ENCODE measurements at places on chromosomes 1 and 21.

- DNase-seq: peak; percentile 80
These were observed 15.6 kb upstream of the VAMP3 start for GRCh38 chr1:7755448-7755847.

GRCh38 chr1:214028649-214029406, 41.1 kb downstream of the PROX1 start:
- no peak for DNase-seq

DNA sequence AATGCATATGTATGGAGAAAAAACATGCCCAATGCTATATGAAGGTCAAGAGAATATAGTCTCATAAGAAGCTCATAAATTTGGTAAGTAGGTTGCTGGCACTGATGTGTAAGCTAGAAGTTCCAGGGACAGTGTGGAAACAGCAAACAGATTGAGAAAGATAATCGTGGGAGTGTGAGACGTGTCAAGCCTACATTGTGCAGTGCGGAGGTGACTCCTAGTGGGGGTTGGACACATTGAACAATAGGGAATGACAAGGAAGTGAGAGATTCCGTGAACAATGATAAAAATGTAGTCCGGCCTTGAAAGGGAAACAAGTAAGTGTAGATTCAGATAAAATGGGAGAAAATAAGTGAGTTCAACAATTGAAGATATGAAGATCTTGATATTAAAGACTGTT, 788.4 kb upstream of the PRMT6 start:
- DNase-seq: no peak

- DNase-seq: no peak
These were observed 447 bp upstream of the PAQR6 start for GRCh38 chr1:156248323-156248683.

GRCh38 chr1:29272147-29272907, 36.0 kb downstream of the PTPRU start:
- no peak for DNase-seq

GRCh38 chr1:184487531-184488193, 100.8 kb downstream of the C1orf21 start:
- DNase-seq: no peak

DNA sequence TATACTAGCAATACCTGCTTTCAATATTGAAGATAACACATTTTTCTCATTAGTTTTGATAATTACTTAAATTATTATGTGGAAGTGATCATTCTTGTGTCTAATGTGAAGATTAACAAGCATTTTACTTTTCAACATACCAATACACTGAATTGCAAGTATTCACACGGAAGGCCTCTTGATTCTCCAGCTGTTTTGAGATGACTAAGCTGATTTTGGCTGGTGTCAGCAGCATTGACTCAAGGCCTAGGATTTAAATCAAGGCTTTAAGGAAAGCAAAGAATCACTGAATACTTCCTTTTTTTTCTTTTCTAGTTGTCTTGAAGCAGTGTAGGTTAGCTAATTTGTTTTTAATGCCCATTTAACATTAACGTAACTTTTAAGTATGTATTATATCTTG, 373.7 kb downstream of the SRGAP2C start:
- DNase-seq: peak; percentile 73

DNA sequence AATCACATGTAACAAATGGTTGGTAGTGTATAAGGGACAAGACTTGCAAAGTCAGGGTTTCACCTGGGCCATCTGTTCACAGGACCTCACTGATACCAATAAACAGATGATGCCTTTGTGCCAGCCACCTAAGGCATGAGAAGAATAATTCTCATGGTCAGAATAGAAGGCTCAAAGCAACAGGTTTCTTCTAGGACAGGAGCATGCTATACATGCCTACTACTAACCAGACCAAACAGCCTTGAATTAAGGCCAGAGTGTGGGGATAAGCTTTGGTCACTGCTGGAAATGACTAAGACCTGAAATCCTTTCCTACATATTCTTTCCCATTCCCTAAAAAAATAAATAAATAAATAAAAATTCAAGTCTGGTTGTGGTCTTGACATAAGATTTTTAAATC, 17.5 kb downstream of the PSMB2 start:
- DNase-seq: no peak

GRCh38 chr1:66283622-66284041, 250.3 kb upstream of the SGIP1 start:
- peak; percentile 31 for DNase-seq

DNA sequence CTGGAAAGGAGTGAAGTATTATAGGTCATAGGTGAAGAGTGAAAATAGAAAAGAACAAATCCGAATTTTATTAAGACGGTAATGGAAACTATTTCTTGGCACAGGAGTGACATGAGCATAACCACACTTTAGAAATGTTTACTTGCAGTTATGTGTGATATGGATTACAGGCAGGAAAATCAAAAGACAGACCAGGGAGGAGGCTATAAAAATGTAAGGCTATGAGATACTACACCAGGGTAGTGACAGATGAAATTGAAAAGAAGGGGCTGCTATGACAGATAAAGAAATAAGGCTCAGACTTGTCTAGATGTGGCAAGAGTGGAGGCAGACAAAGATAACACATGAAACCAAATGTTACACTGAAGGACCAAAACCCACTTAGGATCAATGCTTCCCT, 31.7 kb downstream of the GPATCH2 start:
- DNase-seq: no peak

DNA sequence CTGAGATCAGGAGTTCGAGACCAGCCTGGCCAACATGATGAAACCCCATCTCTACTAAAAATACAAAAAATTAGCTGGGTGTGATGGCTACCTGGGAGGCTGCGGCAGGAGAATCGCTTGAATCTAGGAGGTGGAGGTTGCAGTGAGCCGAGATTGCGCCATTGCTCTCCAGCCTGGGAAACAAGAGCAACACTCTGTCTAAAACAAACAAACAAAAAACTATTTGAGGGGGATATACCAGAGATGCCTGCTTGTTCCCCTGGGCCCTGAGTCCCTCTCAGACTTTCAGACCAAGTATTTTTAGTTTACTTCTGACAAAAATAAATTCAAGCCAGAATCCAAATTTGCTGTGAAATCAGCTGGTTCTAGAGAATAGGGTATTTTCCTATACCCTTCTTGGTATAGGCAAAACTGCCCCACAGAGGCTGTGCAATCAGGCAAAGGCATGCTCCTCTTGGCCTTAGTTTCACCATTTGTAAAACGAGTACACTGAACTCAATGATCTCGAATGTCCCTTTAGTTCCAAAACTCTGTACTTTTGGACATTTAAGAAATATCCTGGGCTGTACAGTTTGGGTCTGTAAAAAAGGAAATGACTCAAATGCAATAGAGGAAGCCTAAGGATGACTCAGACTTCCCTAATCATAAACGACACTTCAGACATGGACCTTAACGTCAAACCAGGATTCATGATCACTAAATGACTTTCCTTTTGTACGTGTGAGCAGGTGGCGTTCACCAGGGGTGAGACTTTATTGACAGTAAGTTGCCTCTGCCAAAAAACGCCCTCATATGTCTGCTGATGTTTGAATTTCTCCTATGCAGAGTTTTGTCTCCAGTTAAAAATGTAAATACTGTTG, 16.1 kb downstream of the ENSA start:
- peak; percentile 93 for DNase-seq

- no peak for DNase-seq
These were observed 1346.1 kb downstream of the BRINP3 start for GRCh38 chr1:189131576-189131975.

DNA sequence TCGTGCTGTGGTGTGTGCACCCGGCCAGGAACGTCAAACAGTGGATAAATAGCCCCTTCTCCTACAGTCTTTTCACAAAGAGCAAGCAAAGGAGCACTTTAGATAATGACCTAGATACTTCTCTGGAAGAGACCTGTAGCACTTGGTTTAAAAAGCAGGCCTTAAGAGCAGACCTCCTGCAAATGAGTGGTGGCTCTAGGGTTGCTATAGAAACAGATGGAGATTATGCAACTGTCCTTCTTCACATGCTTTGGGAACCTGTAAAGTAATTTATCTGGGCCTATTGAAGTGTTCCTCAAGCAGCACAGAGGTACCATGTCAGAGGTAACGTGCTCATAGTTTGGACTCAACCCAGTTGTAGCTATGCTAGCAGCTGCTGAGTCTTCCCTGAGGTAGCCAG, 208.2 kb upstream of the KIAA0040 start:
- DNase-seq: no peak

- no peak for DNase-seq
These were observed 77.8 kb upstream of the CD55 start for GRCh38 chr1:207243442-207244408.

- peak; percentile 29 for DNase-seq
These were observed 167.7 kb downstream of the ACTL8 start for GRCh38 chr1:17922833-17923232.

GRCh38 chr1:49351768-49352167, 575.1 kb upstream of the BEND5 start:
- DNase-seq: no peak

- DNase-seq: no peak
These were observed 55.6 kb upstream of the MYOCOS start for GRCh38 chr1:171566467-171566866.

GRCh38 chr21:39385299-39386145, 36.6 kb upstream of the HMGN1 start:
- DNase-seq: peak; percentile 87

GRCh38 chr1:43463479-43463878, 9.7 kb upstream of the HYI start:
- DNase-seq: no peak

DNA sequence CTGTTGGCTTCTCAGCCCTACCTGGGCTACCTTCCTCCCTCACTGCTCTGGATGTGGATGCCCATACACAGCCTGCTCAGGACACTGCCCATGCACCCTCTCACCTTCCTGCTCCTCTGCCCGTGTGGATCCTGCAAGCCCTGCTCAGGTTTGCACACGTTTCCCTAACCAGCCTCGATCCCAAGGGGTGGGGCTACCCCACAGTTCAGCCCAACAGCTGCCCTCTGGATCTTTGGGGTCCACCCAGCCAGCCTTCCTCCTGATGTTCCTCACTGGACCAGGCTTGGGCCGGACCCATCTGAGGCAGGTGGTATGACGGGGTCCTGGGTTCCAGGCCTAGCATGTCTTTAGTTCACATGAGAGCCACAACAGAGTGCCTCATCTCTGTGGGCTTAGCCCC, 4.7 kb downstream of the TMEM54 start:
- DNase-seq: no peak

- DNase-seq: no peak
These were observed 9.5 kb upstream of the GPR153 start for GRCh38 chr1:6270401-6270800.

DNA sequence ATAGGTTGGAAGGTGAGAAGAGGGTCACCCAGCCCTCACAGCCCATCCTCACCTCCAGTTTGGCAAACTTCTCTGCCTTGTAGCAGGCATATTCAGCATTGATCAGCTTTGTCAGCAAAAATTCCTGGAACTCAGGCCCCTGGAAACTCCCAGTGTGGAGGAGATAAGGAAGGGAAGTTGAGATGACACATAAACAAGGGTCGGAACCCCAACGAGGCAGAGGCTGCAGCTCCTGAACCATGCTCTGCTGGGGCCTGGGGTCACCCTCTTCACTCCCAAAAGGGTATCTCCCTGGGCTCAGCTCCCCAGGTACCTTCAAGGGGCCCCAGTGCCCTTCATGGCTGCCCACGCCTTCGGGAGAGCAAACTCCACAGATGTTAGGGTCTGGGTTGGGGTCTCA, 60.4 kb downstream of the RAP1GAP start:
- DNase-seq: no peak

DNA sequence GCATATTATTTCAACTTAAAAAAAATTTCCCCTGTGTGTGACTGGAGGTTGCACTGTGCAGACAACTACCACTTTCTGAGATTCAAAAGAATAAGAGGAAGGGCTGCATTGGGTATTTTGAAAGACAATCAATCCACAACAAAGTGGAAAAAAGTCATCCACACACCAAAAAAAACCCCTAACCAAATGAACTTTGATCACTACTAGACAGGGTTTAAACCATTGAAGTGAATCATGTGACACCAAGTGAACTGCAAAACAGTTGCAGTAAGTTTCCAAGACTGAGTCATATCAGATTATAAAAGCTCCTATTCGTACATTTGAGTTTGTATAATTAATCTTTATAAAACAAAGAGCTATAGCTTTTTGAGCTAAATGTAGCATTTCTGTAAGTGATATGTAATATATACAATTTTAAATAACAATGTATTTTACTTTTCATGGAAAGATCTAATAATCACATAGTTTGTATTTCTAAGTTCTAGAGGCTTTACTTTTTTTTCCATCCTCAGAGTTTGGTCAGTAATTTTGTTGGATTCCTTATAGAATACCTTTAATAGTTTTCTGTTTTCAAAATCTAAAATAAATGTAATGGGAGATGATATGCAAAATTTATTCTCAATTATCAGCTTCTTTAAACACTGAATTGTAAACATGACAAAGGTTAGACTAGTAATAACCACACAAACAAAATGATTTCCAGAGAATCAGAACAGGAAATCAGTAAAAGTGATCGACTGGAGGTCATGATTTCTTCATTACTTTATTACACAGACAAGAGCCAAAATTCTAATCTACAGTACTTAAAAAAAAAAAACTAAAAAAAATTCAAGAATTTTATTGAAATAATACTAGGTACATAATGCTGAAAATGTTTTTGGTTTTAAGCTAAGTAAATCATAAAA, 50.5 kb upstream of the GFI1 start:
- DNase-seq: peak; percentile 67

DNA sequence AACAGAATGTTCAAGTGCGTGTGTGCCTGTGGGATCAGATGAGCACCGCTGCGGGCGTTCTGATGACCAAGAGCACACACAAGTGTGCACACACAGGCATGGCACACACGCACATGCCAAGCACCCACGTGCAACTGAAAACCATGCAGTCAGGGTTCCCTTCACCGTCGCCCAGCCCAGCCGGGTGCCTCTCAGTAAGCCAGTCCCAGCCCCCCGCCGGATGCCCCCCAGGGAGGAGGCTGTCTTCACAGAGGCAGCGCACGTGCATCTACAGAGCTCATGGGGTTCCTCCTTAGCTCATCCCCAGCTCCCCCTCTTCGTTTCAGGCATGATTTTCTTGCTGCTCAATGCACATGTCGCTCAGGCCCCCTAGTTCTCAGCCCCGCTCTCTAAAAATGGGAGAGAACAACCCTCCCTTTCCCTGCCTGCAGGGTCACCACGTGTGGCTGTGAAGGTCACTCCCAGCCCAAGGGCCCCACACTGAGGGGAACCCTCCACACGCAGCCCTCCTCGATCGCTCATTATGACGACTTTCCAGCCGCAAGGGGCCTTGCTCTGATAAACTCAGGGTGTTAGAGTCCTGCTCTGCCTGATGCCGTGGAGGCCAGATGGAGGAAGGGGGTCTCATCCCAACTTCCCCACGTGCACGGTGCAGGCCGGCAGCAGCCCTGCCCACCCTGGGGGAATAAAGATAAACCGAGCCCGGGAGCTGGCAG, 30.4 kb upstream of the ARHGEF16 start:
- no peak for DNase-seq

All from common myeloid progenitor, CD34-positive (primary cell).